ENCODE measurements at places on chromosomes 2 and 18.

DNA sequence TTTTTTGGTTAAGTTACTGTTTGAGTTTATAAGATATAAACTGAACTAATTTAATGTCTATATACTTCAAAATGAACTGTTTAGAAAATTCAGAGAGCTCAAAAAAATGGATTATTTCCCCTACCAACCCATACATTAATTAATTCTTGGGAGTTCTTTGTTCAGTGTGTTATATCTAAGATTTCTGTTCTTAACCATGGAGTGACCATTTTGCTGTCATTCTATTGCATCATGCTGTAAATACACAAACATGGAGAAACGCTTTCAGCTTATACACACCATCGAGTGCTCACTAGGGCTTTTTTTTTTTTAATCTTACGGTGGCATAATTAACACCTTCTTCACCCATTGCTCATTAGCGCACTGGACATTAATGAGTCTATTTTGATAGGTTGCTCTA lies 33.4 kb upstream of the TBR1 start:
- DNase-seq, result no peak

- DNase-seq, result no peak
Observed at GRCh38 chr2:176166272-176166671, 9.2 kb downstream of the HOXD3 start.

- DNase-seq, result no peak
Observed at GRCh38 chr2:32812316-32812715, 134.4 kb upstream of the LTBP1 start.

DNA sequence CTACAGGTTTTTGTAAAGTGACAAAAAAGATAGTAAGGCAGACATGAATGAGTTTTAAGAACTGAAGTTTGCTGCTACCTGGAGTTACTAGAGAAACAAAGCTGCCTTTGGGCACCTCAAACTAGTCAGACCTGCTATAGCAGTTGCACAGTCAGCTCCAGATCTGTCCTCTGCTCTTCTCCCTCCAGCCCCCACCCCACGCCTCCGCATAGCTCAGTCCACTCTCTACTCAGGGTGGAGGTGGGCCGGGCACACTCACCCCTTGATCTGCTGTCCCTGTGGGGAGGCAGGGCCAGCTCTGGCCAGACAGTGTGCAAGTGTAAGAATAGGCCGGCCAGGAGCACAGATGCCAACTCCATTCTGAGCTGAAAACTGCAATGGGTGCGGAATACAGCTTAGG lies 4.1 kb downstream of the SERTAD2 start:
- DNase-seq, result no peak

GRCh38 chr2:226427538-226428307 lies 371.9 kb downstream of the IRS1 start:
- no peak for DNase-seq

DNA sequence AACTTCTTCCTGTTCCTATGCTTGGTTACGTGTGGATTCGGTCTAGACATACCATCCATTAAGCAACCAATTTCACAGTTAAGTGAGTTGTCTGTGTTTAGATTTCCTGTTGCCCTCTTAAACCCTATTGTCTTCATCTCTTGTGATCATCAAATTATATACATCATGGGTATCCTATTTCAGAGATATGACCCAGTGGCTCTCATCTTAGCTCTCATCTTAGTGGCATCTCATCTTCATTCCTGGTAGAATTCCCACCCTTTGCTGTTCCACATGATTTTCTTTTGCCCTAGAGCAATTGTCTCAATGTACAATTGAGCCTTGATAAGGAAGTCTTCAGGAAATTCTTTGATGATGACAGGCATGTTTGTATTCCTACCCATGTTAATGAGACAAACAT lies 29.4 kb upstream of the FN1 start:
- no peak for DNase-seq

DNA sequence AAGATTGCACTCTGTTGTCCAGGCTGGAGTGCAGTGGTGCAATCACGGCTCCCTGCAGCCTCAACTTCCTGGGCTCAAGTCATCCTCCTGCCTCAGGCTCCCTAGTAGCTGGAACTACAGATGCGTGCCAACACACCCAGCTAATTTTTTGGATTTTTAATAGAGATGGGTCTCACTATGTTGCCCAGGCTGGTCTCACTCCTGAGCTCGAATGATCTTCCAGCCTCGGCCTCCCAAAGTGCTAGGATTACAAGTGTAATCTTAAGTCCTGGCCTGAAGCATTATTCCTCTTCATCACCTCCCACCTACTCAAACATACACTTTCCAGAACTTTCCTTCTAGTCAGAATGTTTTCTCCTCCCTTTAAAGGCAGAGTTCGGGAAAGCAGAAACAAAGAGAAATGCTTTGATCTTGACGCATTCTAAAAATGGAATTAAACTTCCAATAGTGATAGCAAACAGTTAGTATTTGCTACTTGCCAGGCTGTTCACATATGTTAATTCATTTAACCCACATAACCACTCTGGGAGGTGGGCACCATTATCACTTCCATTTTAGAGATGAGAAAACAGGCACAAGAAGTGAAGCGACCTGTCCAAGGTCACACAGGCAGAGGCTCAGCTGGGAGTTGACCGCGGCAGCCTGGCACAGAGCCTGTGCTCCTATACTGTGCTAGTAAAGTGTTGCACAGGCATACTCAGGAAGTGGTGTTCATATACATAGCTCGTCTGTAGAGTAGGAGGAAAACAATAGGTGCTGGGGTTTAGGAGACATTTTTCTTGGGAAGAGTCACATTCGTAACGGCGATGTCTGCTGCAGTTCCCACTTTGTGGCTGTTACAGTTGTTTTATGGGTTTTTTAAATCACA lies 24.6 kb downstream of the TEX44 start:
- no peak for DNase-seq

DNA sequence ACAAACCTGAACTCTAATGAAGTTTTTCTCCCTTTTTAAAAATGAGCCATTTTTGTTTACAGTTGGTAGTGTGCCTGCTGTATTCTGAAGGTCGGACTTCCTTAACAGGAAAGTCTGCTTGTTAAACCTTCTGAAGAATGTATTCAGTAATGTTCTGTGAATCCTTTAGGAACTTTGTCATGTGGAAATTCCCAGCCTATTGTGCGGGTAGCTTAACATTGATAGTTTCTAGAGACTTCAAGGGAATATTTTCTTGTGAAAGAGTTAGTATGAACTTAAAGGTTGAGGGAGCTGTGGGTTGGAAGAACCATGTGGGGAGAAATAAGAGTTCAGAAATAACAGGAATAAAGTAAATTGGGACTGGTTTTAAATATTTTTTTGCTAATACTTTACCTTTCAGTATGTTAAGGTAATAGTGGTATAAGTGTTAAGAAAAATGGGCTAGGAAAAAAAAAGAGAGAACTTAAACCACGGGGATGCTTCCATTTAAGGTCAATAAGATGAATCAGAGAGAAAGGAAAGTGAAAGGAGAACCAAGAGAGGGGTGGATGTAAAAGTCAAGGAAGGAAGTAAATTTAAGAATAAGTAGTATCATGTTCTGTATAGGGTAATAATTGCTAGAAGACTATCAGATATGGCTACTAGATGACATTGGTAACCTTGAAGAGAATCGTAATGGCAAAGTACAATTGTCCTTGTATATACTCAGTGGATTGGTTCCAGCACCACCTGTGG lies 90.5 kb downstream of the PMS1 start:
- DNase-seq, result no peak

DNA sequence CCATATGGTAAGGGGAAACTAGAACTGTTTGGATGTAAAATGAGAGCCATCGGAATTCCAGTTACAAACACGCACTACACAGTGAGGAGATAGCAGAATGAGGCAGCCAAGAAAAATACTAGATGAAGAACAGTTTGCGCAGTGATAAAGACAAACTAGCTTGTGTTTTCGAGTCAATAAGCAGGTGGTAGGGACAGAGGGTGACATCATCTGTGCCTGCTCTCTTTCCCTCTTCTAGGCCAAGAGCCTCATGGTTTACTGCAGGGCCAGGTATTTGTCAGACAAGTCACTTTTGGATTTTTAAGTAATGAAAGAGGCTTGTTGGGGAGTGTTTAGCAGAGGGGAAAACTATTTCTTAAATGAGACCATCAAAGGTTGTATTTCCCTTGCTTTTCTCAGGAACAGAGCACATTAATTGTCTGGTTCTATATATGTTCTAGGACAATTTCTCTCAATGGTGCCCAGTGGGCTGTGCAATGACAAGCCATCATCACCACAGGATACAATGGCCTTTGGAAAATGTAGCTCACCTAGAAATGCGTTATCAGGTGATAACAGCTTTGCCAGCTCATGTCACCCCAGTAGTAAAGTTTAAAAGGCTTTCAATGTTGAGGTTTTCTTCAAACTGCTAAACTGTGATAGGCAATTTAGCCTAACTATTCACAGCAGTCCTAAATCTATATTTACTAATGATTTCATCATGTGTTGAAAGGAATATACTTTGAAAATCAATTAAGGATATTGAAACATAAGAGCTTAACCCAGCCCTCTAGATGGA lies 1210.3 kb upstream of the ZEB2 start:
- DNase-seq, result no peak

- DNase-seq, result no peak
Observed at GRCh38 chr2:69422198-69422597, 15.0 kb downstream of the NFU1 start.

- DNase-seq, result no peak
Observed at GRCh38 chr2:45577441-45577840, 33.6 kb downstream of the SRBD1 start.

DNA sequence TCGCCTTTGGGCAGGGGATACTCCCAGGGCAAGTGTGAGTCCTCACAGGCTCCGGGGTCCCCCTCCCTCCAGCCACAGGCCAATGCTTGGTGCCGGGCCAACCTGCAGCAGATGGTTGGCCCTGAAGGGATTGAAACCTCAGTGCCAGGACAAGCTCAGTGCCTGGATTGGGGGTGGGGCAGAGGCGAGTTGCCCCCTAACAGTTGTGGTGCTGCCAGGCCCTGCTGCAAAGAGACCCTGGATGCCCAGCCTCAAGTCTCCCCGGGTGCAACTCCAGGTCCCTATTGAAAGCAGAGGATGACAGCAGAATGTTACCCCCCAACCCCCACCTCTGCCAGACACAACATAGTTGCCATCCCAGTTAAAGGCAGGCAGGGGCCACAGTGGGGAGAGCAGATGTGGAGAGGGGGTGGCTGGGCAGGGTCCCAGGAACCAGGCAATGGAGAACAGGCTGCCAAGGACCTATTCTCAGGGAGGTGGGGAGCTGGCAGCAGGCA lies 9.5 kb upstream of the RNF103 start:
- DNase-seq, result no peak

DNA sequence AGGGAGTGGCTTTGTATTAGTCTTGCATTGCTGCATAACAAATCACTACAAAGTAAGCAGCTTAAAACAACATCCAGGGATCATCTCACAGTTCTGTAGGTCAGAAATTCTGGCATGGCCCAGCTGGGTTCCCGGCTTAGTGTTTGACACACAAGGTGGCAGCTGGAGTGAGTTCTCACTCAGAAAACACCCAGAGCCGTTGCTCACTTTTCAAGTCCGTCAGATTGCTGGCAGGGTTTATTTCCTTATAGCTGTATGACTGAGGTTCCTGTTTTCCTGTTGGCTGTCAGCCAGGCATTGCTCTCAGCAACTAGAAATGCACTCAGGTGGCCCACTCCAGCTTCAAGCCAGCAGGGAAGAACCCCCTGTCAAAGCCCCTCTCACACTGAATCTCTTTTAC lies 324.1 kb downstream of the CCDC178 start:
- DNase-seq, result no peak

DNA sequence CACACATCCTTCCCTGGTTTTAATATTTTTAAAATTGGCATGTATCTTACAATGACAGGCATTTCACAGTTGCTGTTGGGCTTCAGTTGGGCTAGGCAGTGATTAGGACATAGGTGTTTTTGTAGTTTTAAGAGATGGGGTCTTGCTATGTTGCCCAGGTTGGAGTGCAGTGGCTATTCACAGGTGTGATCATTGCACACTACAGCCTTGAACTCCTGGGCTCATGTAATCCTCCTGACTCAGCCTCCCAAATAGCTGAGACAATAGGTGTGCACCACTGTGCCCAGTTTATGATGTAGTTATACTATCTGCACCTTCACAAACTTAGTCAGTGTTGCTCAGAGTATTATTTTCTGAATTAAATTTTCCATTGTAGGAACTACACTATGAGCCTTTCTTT lies 43.3 kb downstream of the PCARE start:
- no peak for DNase-seq

- DNase-seq, result no peak
Observed at GRCh38 chr18:5868218-5868854, 27.0 kb downstream of the TMEM200C start.

DNA sequence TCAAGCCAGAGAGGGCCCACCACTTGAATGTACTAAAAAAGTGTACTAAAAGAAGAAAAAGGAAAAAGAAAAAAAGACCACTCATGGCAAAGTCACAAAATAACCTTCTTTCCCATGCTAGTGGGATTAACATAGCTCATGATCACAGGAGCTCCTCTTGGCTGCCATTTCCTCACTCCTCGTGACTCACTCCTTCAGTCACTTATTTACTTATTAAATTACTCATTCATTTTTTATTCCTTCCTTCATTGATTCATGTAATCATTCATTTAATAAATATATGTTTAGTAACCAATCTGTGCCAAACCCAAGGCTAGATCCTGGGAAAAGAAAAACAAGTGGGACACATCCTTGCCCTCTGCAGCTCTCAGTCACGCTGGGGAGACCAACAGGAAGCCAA lies 300.5 kb downstream of the INSIG2 start:
- DNase-seq, result no peak

- DNase-seq, result no peak
Observed at GRCh38 chr2:69634196-69634821, 9.2 kb downstream of the AAK1 start.

DNA sequence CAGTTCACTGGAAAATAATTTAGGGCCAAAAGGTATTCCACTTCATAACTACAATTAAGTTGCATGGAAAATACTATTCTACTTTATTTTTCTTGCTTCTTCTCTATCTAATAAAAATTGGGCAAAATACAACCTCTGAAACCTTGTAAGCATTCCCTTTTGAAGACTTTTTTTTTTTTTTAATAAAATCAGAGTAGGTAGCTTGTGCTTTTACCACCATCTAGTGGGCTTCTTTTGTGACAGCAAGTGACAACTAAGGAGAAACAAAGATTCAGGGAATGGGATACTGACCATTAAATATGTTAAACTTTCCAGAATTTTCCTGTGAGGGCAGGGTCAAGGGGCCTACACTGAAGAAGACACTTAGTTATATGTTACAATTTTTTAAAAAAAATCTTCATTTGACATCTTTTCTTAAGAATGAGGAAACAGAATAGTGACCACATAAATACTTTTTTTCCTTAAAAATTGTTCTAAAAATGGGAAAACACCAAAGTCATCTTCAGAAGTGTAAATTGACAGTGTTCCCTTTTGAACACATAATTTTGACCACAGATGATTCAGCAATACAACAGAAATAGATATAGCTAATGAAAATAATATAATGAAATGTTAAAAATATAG lies 1183.2 kb upstream of the ACVR2A start:
- DNase-seq, result no peak

DNA sequence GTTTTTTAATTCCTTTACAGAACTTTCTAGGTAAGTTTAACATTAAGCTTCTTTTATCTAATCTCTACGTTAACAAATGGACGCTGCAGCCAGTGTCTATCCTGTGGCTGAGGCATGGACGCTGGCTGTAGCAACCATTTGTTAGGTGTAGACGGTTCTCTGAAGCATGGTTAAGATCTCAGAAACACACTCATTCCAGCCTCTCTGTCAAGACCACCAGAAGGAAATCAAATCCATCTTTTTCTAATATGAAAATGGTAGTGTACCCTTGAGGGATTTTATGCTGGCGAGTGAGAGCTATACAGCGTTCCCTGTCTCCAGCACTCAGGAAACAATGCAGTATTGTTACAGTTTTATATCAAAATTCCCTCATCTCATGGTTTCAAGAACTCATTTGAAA lies 78.0 kb downstream of the DTNB start:
- DNase-seq, result no peak

GRCh38 chr2:187336332-187336731 lies 111.7 kb downstream of the CALCRL start:
- DNase-seq, result no peak

All from activated CD4-positive, alpha-beta T cell treated with anti-CD3 and anti-CD28 coated beads for 24 hours (primary cell).